Dermis lymphatic vessel endothelial cell (primary cell): ENCODE measurements at places on chromosomes 4 and X. TPM values are rescaled to one million over a fixed set of nuclear protein-coding genes. Genes with fewer than 3 reads are reported as not detected.

The NDST3 gene
- total RNA-seq, result 2.1 and 6.0 TPM in 2 replicates

The MAGEB10 gene
- total RNA-seq, result not detected in 2 replicates

The FHDC1 gene
- 0.33 and 0.43 TPM in 2 replicates for total RNA-seq

The SLC34A2 gene
- 0.11 and 0.17 TPM in 2 replicates for total RNA-seq

The MORC4 gene
- 7.8 and 8.5 TPM in 2 replicates for total RNA-seq

The CDS1 gene
- under 0.01 TPM in 2 replicates for total RNA-seq

The ASB12 gene
- not detected in 2 replicates for total RNA-seq
